COR-L47 (cell line): ENCODE measurements at places on chromosomes 7 and 10.

- no peak for DNase-seq
These were observed 417 bp upstream of the HIF1AN start for GRCh38 chr10:100535338-100535714.

- DNase-seq, result no peak
These were observed 118.4 kb upstream of the CACUL1 start for GRCh38 chr10:118873091-118873737.

DNA sequence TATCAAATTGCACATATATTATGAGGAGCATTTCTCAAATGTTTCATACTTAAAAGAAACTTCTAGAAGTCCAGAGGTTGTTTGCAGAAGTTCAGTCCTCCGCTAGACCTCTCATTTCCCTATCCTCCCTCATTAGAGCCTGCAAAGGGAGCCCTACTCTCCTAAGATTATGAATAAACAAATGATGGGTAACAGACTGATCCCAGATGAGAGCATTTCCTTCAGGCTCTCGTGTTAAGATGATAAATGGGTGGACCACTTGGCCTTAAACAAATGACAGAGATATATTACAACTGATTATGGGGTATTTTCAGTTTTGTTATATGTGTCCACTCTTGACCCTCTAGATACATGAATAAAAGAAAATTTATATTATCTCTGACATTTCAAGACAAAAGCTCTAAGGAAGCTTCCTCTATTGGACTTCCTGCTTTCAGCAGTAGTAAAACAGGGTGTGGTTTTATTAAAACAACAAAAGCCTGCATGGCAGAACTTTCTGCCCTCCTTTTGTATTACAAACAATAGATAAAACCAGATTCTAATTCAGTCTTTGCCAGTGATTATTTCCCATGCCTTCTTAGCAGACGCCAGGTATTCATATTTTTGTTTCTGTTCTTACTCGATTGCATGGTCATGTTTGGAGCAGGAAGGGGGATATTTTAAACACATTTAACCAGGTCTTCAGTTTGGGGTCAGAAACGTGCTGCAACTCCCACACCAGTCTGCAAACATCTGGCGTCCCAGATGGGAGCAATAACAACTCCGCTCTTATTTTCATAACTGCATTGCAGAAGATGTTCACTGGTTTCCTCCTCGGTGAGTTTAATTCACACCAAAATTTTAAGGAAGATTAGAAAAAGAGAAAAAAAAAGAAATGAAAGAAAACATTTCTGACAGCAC, 52.4 kb upstream of the FAM204A start:
- DNase-seq, result peak; percentile 3

- no peak for DNase-seq
These were observed 65.5 kb downstream of the GRB10 start for GRCh38 chr7:50717181-50717580.

- no peak for DNase-seq
These were observed 831.0 kb downstream of the NXPH1 start for GRCh38 chr7:9264395-9264794.

- DNase-seq, result no peak
These were observed 569.6 kb downstream of the LRMDA start for GRCh38 chr10:76001019-76001418.

DNA sequence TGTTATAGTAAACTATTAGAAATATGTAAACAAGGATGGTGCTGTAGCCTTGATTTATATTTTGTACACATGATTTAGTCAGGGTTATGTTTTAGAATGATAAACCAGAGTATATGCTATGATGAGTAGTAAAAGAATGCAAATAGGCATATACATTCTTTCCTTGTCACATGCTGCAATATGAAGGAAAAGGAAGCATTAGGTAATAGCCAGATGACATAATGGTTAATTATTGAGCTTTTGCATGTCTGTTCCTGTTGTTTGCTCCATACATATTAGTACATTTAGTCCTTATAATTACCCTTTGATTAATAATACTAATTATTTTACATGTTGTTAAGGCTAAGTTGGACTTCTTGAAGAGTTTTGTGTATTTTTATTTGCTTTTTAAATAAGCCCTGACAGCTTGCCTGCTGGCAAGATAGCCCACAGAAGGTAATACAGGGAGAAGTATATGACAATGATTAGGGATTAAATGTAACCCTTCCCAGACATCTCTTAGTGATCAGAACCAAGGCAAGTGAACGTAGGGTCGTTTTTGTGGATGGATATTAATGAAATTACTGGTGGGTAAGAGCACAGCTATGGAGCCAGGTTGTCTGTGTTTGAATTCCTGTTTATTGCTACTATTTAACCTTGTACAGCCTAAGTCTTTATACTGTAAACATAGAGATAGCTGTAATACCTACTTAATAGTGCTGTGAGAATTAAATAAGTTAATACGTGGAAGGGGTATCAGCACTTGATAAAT, 68.4 kb downstream of the PHTF2 start:
- no peak for DNase-seq

- no peak for DNase-seq
These were observed 57.1 kb downstream of the AFAP1L2 start for GRCh38 chr10:114347241-114347640.

- DNase-seq, result no peak
These were observed 16.1 kb upstream of the C10orf71 start for GRCh38 chr10:49282879-49283341.

GRCh38 chr10:100972115-100972903, 3.0 kb downstream of the SEMA4G start:
- DNase-seq, result no peak

GRCh38 chr7:156305351-156305750, 335.2 kb upstream of the RNF32 start:
- DNase-seq, result no peak

- no peak for DNase-seq
These were observed 416.7 kb downstream of the ARL4A start for GRCh38 chr7:13104128-13104527.

GRCh38 chr10:78947226-78947625, 121.5 kb upstream of the ZMIZ1 start:
- no peak for DNase-seq

DNA sequence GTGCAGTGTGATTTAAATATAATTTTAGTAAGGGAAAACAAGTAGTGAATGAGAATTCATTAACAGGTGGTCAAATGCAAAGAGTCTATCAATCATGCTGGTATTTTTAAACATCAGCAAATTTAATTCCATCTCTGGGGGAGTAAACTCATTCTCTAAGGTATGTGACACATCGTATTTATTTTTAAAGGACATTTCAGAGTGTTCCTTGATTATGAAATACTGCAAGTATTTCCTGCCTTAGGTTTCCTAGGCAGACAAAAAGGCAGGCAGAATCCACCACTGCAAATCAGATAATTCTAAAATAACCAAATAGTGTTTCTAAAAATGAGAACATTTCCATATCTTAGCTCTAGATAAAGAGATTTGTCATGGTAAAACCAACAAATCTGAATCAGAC, 193.8 kb downstream of the LRRTM3 start:
- DNase-seq, result no peak

GRCh38 chr7:155344618-155345433, 47.1 kb downstream of the INSIG1 start:
- peak; percentile 75 for DNase-seq

GRCh38 chr10:78896159-78896928, 172.4 kb upstream of the ZMIZ1 start:
- DNase-seq, result no peak

DNA sequence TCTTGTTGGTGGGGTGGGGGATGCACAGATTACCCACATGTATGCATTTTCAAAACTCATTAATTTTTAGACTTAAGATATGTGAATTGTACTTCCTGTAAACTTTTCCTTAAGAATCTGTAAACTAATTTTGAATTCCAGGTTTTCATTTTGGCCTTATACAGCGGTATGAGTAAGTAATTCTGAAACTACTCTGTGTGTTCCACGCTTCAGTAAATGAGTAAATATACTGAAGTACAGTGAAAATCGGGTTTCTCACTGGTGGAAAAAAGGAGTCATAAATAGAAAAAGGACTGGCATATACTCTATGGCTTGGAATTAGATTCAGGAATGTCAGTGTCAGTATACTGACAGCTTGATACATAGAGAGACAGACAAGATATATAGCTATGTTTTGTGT, 72.8 kb downstream of the CTTNBP2 start:
- DNase-seq, result no peak

DNA sequence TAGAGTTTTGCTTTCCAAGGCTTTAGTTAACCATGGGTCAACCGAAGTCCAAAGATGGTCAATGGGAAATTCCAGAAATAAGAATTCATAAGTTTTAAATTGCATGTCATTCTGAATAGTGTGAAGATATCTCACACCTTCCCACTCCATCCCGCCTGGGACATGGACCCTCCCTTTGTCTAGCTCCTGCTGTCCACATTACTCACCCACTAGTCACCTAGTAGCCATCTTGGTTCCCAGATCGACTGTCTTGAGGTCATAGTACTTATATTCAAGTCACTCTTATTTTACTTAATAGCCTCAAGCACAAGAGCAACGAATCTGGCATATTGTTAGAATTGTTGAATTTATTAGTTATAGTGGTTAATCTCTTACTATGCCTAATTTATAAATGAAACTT, 366.6 kb downstream of the PRPF18 start:
- no peak for DNase-seq

- no peak for DNase-seq
These were observed 7.8 kb upstream of the SRPK2 start for GRCh38 chr7:105396566-105396965.

DNA sequence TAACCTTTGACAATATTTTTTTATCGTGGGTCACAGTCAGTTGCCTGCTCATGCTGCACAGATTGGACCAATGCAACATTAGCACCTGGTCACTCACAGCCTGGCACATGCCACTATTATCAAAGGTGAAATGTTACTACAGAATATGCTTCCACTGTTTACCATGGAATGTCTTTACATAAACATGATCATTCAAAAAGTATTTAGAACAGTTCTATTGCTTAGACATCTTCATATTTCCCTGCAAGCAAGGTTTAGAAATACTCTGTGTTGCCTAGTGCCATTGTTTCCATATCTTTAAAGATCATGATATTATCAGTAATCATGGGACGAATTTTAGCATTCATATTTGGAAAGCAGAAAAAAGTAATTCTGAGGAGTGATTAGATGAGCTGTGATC, 179.9 kb upstream of the CHRM2 start:
- no peak for DNase-seq

GRCh38 chr10:77111611-77112550, 525.7 kb downstream of the KCNMA1 start:
- peak; percentile 1 for DNase-seq

DNA sequence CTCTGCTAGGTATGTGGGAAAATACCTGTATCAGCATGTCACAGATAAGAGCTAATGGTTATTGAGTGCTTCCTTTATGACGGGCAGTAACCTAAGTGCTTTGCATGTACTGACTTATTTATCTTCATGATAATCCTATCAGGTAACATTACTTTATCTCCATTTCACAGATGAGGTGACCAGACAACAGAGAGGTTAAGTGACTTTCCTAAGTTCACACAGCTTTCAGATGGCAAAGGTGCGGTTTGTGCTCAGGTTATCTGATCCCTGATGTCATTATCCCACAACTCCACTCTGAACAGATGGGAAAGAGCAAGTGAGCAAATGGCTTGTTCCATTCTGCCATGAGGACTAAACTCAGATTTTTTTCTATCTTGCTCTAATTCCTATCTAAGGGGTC, 217.0 kb upstream of the PODXL start:
- DNase-seq, result no peak

GRCh38 chr7:7944619-7945282, 23.8 kb upstream of the GLCCI1 start:
- DNase-seq, result no peak

DNA sequence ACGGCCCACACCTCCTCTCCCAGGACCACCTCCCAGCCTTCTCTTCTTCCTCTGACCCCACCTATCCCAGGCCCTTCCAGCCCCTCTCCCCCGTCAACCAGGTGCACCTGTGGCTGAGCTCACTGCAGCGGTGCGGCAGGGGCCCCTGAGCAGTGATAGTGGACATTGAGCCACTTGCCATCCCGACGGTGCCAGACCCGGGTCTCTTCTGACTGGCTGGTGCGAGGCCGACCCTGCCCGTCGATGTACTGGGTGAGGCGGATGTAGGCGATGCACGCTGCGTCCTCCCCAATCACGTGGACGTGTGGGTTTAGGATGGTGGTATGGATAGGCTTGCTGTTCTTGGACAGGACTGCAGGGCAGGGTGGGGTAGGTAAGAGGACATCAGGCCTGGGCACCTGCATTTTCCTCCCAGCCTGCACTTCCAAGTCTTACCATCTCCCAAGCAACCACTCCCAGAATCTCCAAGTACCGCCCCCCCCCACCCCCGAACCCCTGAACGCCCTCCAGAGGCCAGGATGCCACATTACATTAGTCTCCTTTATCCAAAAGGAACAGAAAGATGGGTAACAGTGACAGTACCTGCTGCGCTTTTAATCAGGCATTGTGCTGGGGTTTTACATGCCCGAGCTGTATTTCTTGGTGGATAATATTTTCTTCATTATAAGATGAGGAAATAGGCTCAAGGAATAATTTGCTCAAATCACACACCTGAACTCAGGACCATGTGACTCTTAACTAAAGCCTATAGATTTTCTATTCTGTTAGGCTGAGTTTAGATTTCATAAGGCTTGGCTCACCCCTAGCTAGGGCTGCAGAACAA, 3.7 kb upstream of the NDST2 start:
- no peak for DNase-seq

GRCh38 chr7:141549582-141549981, 1.6 kb upstream of the AGK start:
- DNase-seq, result no peak

DNA sequence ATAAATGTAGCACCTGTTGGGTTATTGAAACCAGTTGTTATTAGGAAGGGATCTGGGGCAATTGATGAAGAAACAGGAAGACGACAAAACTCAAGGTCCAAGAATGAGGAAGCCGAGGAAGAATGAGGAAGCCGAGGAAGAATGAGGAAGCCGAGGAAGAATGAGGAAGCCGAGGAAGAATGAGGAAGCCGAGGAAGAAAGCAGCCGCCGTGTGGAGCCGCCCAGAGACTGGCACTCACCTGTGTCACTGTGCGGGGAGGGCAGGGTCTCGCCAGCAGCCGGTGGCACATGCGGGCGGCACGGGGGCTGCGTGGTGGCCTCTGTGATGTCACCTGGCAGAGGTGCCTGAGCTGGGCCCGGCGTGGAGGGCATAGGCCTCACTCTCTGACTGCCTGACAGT, 71.1 kb upstream of the CFAP46 start:
- no peak for DNase-seq

DNA sequence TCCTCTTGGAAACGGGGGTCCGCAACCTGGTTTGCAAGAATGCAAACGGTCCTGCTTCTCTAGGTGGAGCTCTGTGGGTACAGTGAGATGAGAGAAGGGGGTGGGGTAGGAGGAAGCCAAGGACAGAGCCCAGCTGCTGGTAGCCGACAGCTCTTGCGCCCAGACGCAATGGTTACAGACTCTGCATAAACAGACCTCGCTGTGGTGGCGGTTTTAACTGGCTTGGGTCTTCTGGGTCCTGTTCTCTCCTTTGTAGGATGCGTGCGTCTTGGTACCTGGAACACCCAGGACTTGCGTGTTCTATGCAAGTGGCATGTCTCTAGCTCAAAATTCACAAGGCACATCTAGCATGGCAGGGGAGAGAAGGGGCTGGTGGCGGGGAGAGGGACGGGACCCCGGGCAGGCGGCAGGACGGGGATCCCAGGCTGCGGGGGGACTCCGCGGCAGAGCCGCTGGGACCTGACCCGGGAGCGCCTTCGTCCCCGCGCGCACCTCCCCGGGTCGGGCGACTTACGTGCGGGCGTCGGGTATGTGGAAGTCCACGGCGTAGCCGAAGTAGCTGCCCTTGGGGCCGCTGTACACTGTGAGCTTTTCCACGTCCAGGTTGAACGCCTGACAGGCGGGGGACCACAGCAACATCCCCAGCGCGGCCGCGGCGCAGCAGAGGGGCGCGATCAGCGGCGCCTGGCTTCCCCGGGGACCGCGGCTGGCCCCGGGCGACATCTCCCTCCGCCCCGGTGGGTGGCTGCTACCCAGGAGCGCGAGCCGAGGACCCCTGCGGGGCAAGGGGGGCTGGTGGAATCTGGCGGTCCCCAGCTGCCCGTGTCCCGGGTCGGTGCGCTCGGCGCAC, 448 bp downstream of the ITGA8 start:
- no peak for DNase-seq
